ENCODE measurements at places on chromosomes 16 and 17. TPM values are rescaled to one million over a fixed set of nuclear protein-coding genes. Genes with fewer than 3 reads are reported as not detected.

DNA sequence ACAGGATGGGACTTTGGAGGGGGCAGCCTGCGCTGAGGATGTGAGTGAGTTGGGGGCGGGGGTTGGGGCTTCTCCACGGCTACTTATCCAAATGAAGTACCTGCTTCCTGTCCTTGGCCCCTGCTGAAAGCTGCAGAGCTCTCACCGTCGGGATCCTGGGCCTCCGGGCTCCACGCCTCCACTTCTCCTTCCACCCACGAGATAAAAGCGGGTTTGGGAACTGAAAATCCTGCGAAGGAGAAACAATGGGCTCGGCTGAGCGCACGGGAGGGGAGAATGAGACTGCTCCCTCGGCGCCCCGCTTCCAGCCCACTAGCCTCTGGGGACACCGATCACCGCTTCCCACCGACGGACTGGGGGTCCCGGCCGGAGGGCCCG lies 486 bp downstream of the ZNF785 start:
- DNase-seq: no peak
- H3K27me3 ChIP-seq: no peaks in the 10 kb centered on the region
- H3K4me3 ChIP-seq: peak overlapping the region; percentile 89
- H3K27ac ChIP-seq: peak overlapping the region; percentile 57
- 0 out of 2 replicates have a peak, but pooled peaks cover 7% of the 10 kb centered on the region for H3K36me3 ChIP-seq

- no peak overlapping the region for H3K4me3 ChIP-seq
- no peaks in the 10 kb centered on the region for H3K36me3 ChIP-seq
- H3K4me1 ChIP-seq: no peaks in the 10 kb centered on the region
- no peak overlapping the region for H3K27ac ChIP-seq
- no peak for DNase-seq
Measured at GRCh38 chr17:68572138-68572842, 28.9 kb downstream of the FAM20A start.

DNA sequence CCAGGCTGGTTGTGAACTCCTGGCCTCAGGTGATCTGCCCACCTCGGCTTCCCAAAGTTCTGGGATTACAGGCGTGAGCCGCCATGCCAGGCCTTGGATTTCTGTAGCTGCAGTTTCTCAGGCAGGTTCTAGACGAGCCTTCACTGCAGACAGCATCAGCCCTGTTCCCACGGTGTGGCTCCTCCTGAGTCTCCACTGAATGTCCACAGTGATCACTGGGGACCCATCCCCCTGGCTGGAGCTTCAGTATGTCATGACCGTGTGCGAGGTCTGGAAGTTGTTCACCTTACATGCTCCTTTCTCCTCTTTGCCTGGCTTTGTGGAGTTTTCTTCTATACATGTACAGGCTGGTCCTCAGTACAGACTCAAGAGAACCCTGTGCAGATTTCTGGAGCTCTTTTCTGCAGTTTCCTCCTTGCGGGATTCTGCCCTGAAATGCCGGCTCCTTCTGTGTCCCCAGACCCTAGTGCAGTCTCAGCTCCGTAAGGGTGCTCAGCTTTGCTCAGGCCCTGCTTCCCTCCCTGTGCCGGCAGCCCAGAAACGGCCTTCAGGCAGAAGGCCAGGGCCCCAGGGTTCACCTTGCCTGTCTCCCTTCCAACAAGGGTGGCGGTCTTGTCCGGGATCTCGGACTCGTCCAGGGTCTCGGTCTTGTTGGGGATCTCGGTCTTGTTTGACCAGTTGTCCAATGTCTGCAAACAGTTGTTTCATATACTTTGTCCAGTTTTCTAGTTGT lies 14.3 kb upstream of the FASN start:
- no peak overlapping the region for H3K4me3 ChIP-seq
- H3K27me3 ChIP-seq: no peaks in the 10 kb centered on the region
- no peak overlapping the region for H3K27ac ChIP-seq
- no peak for DNase-seq
- H3K36me3 ChIP-seq: no peaks in the 10 kb centered on the region

DNA sequence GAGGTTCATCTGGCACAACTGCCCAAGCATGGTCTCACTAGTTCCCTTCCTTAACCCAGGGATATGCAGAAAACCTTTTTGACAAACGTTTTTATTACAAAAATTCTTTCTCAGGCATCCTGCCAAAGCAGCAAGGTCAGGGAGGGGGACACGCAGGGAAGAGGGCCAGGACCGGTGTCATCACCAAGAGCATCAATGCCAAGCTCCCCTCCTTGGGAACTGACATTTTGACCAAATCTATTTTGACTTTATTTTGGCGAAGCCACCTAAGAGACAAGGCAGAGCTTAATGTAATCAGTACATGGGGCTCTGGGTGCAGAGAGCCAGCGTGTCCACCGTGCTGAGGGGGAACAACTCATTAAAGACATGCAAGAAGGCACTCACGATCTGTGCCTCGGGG lies 265.2 kb downstream of the CBLN1 start:
- no peak overlapping the region for H3K4me3 ChIP-seq
- DNase-seq: no peak
- H3K4me1 ChIP-seq: no peaks in the 10 kb centered on the region

- no peak for DNase-seq
- no peaks in the 10 kb centered on the region for H3K4me1 ChIP-seq
- H3K27me3 ChIP-seq: no peaks in the 10 kb centered on the region
- no peaks in the 10 kb centered on the region for H3K36me3 ChIP-seq
- H3K4me3 ChIP-seq: no peak overlapping the region
- H3K27ac ChIP-seq: no peak overlapping the region
Measured at GRCh38 chr17:59464246-59464645, 101.2 kb upstream of the DHX40 start.

GRCh38 chr17:4130715-4131114 lies 12.1 kb downstream of the ZZEF1 start:
- H3K27me3 ChIP-seq: no peaks in the 10 kb centered on the region
- DNase-seq: no peak
- no peaks in the 10 kb centered on the region for H3K4me1 ChIP-seq
- no peak overlapping the region for H3K4me3 ChIP-seq
- no peak overlapping the region for H3K27ac ChIP-seq

GRCh38 chr17:57892820-57893595 lies 43.2 kb upstream of the MRPS23 start:
- no peaks in the 10 kb centered on the region for H3K27me3 ChIP-seq
- H3K36me3 ChIP-seq: no peaks in the 10 kb centered on the region
- peaks cover 38% of the 10 kb centered on the region for H3K4me1 ChIP-seq
- H3K27ac ChIP-seq: peak overlapping the region; percentile 90
- H3K4me3 ChIP-seq: peak overlapping the region; percentile 41

DNA sequence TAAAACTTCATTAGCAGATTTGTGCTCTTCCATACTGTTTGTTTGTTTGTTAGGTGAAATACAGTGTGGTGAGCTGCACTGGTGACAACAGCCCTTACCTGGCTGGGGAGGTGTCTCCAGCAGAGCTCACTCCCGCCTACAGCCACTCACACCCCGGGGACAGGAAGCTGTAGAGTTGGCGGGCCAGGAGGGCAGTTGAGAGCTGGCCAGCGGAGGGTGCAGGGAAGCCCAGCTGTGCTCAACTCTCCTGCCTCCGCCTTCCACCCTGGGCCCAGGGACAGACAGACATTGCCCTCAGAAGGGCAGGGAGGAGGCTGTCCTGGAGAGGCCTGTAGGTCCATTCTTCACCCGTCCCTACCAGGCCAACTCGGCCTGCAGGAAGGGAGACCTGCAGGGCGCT lies 48.6 kb upstream of the PVALEF start:
- DNase-seq: no peak
- no peaks in the 10 kb centered on the region for H3K27me3 ChIP-seq
- H3K4me3 ChIP-seq: no peak overlapping the region
- no peaks in the 10 kb centered on the region for H3K4me1 ChIP-seq
- H3K27ac ChIP-seq: no peak overlapping the region

- no peaks in the 10 kb centered on the region for H3K27me3 ChIP-seq
- no peak for DNase-seq
- 0 out of 2 replicates have a peak, but pooled peaks cover 3% of the 10 kb centered on the region for H3K36me3 ChIP-seq
- H3K4me1 ChIP-seq: peaks cover 53% of the 10 kb centered on the region
Measured at GRCh38 chr17:42521036-42521435, 15.0 kb upstream of the NAGLU start.

- no peak for DNase-seq
- peaks cover 30% of the 10 kb centered on the region for H3K27me3 ChIP-seq
- H3K4me3 ChIP-seq: no peak overlapping the region
- no peak overlapping the region for H3K27ac ChIP-seq
- H3K36me3 ChIP-seq: no peaks in the 10 kb centered on the region
Measured at GRCh38 chr16:1154887-1155331, 2.0 kb downstream of the CACNA1H start.

- no peaks in the 10 kb centered on the region for H3K4me1 ChIP-seq
- H3K36me3 ChIP-seq: no peaks in the 10 kb centered on the region
Measured at GRCh38 chr16:88972349-88972748, 4.7 kb downstream of the CBFA2T3 start.

DNA sequence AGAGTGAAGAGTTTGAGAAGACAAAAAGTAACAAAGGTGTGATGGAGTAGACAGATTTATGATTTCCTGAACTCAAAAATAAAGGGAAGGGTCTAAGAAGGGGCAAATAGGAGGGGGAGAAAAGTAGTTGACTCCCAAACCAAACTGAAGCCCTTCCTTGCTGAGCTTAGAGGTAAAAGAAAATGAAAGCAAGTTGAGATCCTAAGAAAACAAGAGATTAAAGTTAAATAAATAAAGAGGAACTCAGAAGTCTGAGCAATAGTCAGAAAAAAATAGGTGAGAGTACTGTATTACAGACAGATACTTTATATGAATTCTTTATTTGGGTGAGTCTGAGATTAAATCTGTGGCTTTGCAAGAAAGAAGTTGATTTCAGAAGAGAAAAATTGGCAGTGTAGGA lies 3.3 kb upstream of the PSMD12 start:
- no peak overlapping the region for H3K4me3 ChIP-seq
- H3K36me3 ChIP-seq: peaks cover under 1% of the 10 kb centered on the region
- peaks cover 28% of the 10 kb centered on the region for H3K4me1 ChIP-seq
- 0 out of 2 replicates have a peak overlapping the region, but pooled peaks have one; percentile 5 for H3K27ac ChIP-seq
- no peaks in the 10 kb centered on the region for H3K27me3 ChIP-seq

- H3K27me3 ChIP-seq: no peaks in the 10 kb centered on the region
- no peaks in the 10 kb centered on the region for H3K4me1 ChIP-seq
- no peak for DNase-seq
- no peaks in the 10 kb centered on the region for H3K36me3 ChIP-seq
Measured at GRCh38 chr16:53664724-53665345, 38.8 kb downstream of the RPGRIP1L start.

GRCh38 chr17:16915752-16916556 lies 56.0 kb downstream of the TNFRSF13B start:
- H3K27me3 ChIP-seq: no peaks in the 10 kb centered on the region
- DNase-seq: peak; percentile 56
- no peaks in the 10 kb centered on the region for H3K4me1 ChIP-seq
- no peak overlapping the region for H3K4me3 ChIP-seq
- no peaks in the 10 kb centered on the region for H3K36me3 ChIP-seq
- H3K27ac ChIP-seq: no peak overlapping the region

DNA sequence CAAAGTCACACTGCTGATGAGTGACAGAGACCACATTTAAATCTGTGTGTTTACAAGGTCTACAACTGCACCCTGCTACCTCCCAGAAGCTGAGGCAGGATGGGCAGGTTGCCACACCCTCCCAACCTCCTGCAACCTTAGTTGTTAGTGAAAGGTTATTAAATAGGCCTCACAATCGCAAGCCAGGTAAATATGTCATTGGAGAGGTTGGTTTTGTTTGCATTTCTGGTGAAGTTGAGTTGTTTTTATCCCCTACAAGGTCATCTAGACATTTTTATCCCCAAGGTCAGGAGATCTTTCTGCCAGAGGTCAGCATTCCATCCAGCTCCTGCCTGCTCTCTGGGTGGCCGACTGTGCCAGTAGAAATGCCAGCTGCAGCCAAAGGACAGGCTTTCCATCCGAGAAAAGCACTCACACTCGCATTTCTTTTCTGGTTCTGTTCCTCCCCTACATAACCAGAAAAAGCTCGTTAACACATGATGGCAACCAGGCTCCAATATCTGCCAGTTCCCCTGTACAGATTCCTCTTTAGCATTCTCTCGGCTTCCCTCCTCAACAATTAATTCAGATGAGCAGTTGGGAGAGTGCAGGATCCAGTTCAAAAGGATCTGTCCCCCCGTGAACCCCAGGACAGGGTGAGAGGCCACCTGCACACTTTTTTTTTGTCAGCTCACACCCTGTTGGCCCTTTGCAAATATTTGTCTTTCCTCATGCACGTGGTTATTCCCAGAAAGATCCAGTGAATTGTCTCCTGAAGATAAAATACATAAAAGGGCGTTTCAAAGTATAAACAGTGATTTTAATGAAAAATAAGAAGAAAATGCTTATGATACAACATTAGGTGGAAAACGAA lies 562.8 kb downstream of the MAF start:
- no peak for DNase-seq
- H3K4me3 ChIP-seq: no peak overlapping the region
- H3K4me1 ChIP-seq: no peaks in the 10 kb centered on the region
- no peak overlapping the region for H3K27ac ChIP-seq

GRCh38 chr16:56953006-56953405 lies 8.7 kb upstream of the CETP start:
- no peak overlapping the region for H3K4me3 ChIP-seq
- no peak for DNase-seq
- no peaks in the 10 kb centered on the region for H3K27me3 ChIP-seq
- no peaks in the 10 kb centered on the region for H3K4me1 ChIP-seq
- no peaks in the 10 kb centered on the region for H3K36me3 ChIP-seq
- H3K27ac ChIP-seq: no peak overlapping the region

DNA sequence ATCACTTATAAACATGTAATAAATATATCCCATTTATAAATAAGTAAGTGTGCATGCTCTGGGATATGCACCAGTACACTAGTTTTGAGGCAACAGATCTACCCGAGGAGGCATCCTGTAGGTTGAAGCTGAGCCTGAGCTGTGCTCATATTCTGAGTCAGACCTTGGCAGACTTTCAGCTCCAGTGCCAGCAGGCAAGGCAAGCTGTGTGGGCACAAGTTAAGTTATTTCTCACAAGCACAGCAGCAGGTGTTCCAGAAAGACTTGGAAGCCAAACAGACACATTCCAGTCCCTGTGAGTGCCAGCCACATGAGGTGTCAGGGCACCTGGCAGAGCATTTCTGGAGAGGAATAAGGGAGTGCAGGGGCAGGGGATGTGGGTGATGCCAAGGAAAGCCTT lies 1.3 kb upstream of the CLEC19A start:
- no peaks in the 10 kb centered on the region for H3K36me3 ChIP-seq
- peak; percentile 95 for DNase-seq
- peaks cover 23% of the 10 kb centered on the region for H3K4me1 ChIP-seq
- H3K27ac ChIP-seq: peak overlapping the region; percentile 76
- H3K27me3 ChIP-seq: no peaks in the 10 kb centered on the region

GRCh38 chr17:55742272-55743102 lies 8.4 kb upstream of the PCTP start:
- H3K27ac ChIP-seq: peak overlapping the region; percentile 85
- H3K27me3 ChIP-seq: no peaks in the 10 kb centered on the region
- no peak for DNase-seq
- H3K36me3 ChIP-seq: no peaks in the 10 kb centered on the region

DNA sequence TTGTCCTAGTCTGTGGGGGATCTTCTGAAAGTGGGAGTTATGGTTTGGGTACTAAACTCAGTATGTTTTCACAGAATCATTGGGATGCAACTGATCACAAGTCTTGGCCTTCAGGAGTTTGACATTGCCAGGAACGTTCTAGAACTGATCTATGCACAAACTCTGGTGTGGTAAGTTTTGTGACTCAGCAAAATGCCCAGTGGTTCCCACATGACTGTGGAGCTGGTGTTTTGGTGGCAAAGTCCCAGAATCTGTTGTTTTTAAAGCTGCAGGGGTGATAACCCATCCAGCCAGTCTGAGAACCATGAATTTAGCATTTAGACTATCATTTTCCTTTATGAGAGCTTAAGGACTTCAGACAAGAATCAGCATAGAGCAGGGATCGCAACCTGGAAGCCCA lies 40.6 kb downstream of the GDE1 start:
- H3K27me3 ChIP-seq: no peaks in the 10 kb centered on the region
- H3K4me1 ChIP-seq: peaks cover 37% of the 10 kb centered on the region
- peak overlapping the region; percentile 84 for H3K27ac ChIP-seq
- peaks cover 55% of the 10 kb centered on the region for H3K36me3 ChIP-seq

The TMEM235 gene
- total RNA-seq: not detected

The RNF40 gene
- 149 TPM for total RNA-seq

The BRIP1 gene
- total RNA-seq: 16.0 TPM

The TMEM106A gene
- 8.3 TPM for total RNA-seq

The UNC13D gene
- 108 TPM for total RNA-seq

The SEPTIN12 gene
- not detected for total RNA-seq

The GLIS2 gene
- total RNA-seq: 48.3 TPM

Data from PC-9 (cell line).